RPMI7951 (cell line): ENCODE measurements at places on chromosomes 12 and 14. TPM values are rescaled to one million over a fixed set of nuclear protein-coding genes. Genes with fewer than 3 reads are reported as not detected.
A peak's percentile ranks its signal among the peaks of the same experiment; 100 is the strongest.

DNA sequence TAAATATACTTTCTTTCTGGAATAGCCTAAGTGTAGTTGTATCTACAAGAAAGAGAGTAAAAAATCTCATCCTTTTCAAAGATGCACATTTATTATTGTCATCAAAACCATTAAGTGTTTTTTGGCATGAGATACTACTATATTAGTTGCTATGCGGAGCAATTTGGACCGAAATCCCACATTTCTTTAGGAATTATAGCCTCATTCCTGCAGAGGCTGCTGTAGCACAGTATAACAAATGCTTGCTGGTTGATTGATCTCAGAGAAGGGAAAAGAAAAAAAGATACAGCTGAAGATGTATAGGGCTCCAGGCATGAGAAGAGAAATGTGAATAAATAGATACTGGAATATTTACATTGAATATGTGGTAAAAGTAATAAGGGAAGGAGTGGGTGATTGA, 36.0 kb downstream of the RHOJ start:
- no peak for DNase-seq

GRCh38 chr14:103521438-103521950, 1.1 kb downstream of the CKB start:
- DNase-seq, result no peak

TAS2R13 gene
- 0.20 and 0.48 TPM in 2 replicates for total RNA-seq

CCDC175 gene
- total RNA-seq, result not detected in 2 replicates

DNA sequence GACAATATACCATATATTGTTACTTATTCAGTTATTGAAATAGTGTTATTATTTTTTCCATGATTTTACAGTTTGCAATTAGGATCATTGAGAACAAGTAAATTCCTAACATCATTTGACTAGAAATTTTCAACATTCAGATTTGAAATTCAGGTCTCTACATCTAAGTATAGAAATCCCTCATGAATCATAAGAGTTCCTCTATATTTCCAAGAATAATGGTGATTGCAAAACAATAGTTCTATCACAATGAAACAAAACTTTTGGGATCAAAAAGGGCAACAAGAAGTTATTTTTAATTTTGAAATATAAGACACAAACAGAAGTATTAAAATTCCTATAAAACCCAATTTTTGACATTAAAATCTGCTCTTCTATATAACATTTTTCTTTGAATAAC, 10.8 kb downstream of the CLEC1A start:
- no peak for DNase-seq

PRB2 gene
- total RNA-seq, result not detected in 2 replicates

GRCh38 chr12:66418908-66419307, 116.6 kb downstream of the HELB start:
- no peak for DNase-seq

GRCh38 chr12:117599849-117600248, 238.4 kb upstream of the NOS1 start:
- DNase-seq, result peak; percentile 15

GRCh38 chr12:57244312-57244696, 6.7 kb downstream of the STAC3 start:
- no peak for DNase-seq

DNA sequence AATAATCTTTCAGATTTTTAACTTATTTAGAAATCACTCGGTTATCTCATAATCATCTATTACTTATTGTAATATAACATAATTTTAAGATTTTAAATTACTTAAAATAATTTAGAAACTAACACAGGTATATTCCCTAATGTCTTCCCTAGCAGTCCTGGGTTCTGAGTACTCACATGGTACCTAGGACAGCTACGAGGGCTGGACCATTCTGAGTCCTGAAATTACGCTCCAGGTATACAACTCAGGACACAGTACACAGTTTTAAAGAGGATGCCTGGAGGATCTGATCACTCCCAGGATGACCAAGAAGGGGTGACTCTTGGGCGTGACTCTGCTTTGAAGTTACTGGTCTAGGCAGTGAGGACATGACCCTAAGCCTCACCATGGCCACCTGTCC, 9.1 kb upstream of the RASSF8 start:
- DNase-seq, result no peak

SYT1 gene
- 3.5 and 5.9 TPM in 2 replicates for total RNA-seq

DNA sequence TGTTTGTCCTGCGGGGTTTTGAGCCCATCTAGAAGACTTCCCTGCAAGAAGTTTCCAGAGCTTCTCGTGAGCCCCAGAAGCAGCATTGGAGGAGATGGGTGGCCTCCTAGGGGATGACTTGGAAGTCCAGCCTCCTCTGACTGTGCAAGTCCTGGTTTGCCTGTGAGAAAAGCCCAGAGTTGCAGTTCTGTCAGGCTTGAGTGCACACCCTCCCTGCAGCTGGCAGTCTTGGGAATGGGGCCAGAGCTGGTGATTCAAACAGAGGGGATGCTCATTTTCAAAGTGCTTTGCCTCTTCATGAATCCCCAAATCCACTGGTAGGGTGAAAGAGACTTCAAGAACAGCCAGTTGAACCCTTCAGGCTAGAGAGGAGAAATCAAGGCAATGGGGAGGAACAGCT, 3.9 kb upstream of the PPP1R1A start:
- DNase-seq, result peak; percentile 15

PAWR gene
- total RNA-seq, result 10.8 and 11.8 TPM in 2 replicates

FLRT2 gene
- 3.7 and 5.2 TPM in 2 replicates for total RNA-seq

ARHGEF25 gene
- 9.4 and 11.5 TPM in 2 replicates for total RNA-seq

DNA sequence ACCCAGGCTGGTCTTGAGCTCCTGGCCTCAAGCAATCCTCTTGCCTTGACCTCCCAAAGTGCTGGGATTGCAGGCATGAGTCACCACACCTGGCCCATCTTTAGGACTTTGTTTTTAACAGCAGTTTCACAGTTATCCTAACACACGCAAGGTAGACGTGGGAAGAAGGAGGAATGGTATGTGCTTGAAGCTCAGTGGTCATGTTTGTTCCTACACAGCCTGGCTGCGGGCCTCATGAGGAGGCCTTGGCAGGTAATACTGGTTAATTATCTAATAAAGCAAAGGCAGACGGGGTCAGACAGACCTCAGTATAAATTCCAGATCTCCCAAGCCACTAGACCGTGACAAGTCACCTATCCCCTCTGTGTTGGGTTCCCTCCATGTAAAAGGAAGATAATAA, 271.8 kb downstream of the PCNX1 start:
- DNase-seq, result no peak

DNA sequence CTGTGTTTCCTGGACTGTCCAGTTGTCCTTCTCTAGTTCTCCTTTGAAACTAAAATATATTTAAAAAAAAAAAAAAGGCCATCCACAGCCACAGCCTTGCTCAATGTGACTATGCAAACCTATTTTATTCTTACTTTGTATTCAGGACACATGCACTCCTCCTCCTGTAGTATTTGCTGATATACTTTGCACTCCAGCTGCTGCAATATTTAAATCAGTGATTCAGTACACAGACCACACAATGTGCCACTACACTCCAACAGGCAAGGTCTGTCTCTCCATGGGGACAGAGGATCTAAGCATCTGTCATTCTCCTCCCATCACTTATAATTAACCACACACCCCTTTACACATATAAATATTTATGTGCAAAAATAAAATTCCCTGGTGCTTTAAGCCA, 40.2 kb upstream of the CCDC196 start:
- no peak for DNase-seq

DNA sequence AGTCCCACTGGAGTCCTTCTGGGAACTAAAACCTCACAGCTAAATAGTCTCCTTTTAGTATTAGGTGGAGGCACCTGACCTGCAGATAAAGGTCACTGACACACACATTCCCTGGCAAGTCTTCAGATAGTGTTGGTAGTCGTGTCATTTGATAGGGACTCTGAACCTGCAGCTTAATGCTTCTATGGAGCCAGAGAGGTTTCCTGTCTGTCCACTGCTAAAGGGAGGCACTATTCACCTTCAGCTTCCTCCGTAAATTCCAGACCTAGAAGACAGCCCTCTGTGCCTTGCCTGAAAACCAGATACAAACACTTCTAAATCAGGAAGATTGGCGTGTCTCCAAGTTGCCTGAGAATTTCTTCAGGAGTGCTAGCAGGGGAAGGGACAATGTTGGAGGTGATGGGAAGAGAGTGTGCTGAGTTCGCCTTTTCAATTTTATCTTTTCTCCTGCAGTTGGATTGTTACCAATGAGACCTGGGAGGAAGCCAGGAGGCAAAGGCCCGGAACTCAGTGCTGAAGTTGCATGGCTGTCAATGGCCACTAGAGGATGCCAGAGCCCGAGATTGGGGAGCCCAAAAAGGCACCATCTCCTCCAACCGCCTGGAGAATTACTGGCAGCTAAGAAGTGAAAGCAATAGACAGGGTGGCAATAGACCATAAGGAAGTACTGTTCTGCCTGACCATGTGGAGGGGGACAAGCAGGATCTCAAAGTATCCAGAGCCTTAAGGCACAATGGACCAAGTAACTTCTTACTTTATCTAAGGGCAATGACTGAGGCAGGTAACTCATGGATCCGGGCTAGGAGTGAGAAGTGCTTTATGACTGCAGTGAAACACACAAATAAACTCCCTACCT, 81.6 kb upstream of the SCAF11 start:
- DNase-seq, result peak; percentile 76
